ENCODE measurements at places on chromosomes 1 and 21.

DNA sequence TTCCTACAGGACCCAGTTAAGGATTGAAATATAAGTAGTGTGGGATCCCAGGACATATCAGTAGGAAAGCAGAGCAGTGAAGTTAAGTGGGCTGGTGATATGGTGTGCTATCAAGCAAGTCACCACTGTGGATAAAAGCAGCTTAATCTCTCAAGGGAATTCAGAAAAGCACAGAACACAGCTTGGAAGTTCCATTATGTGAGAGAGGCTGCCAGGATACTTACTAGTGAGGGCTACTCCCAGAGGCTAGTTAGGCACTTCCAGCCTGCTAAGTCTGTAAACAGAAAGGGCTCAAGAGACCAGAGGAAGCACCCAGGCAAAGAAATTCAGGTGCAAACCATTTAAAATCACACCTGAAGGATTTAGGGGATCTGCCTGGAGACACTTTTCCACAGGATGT lies 18.8 kb upstream of the GRIK1 start:
- DNase-seq, result no peak

DNA sequence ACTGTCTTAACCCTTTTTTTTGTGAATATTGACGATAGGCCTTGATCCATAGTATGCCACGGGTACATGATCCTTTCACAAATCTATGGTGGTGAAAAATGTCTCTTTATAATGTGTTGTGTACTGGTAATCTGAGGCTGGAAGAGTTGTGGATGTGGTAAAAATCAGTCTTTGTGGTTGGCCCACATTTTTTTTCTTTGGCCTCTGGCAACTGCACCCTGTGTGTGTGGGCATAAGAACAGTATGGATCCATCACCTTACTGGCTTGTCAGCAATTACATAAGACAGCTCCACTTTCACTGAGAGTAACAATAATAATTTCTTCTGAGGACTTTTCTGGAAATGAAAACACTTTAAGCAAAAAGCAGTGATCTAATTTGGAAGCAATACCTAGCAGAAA lies 101.6 kb downstream of the GABPA start:
- DNase-seq, result no peak

DNA sequence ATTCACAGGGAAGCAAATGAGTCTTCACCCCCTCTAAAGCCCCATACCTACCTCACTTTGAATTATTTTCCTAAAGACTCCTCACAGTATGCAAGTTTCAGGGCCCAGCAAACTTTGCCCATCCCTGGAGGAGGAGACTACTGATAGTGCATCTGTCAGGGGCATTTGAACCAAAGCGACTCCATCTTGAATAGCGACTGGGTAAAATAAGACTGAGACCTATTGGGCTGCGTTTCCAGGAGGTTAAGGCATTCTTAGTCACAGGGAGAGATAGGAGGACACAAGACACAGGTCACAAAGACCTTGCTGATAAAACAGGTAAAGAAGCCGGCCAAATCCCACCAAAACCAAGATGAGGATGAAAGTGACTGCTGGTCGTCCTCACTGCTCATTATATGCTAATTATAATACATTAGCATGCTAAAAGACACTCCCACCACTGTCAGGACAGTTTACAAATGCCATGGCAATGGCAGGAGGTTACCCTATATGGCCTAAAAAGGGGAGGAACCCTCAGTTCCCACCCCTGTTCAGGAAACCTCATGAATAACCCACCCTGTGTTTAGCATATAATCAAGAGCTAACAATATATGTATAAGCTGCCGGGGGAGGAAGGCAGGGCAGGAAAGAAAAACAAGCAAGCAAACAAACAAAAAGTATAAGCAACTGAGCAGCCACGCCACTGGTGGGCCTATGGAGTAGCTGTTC lies 3.3 kb upstream of the PKNOX1 start:
- DNase-seq, result no peak

- DNase-seq, result no peak
Measured at GRCh38 chr1:200989337-200989736, 34.2 kb downstream of the KIF21B start.

DNA sequence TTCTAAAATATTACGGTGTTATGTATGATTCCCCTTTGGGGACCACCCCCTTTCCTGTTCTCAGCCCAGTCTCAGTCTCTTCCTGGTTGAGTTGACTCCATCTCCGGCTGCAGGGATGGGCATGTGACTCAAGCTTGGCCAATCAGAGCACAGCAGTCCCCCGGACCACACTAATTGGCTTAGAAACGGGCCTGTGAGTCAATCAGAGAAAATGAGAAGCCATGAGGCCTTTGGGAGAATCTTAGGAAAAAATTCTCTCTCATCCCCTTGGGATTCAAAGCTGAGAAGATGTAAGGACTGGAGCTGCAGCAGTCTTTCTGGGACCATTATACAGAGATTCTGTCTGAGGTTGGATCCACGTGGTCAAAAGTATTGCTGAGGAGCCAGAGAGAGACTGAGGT lies 10.7 kb upstream of the FHAD1 start:
- DNase-seq, result no peak

- no peak for DNase-seq
Measured at GRCh38 chr1:181112071-181112929, 23.8 kb downstream of the IER5 start.

DNA sequence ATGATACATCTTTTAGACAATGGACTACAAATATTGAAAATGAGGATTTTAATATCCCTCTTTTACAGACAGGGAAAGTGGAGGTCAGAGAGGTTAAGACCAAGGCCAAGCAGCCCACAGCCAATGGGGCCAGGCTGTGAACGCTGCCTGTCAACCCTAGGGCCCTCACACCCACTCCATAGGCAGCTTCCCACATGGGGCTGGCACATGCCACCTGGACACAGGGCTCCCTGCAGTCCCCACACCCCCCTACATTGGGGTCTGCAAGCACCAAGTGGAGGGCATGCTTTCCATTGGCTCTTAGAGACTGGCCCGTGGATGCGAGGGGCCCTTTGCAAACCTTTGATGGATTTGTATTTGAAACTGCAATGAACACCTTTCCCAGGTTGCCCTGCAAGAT lies 348.5 kb upstream of the VAMP3 start:
- DNase-seq, result no peak

GRCh38 chr21:41759214-41759840 lies 7.5 kb downstream of the RIPK4 start:
- DNase-seq, result no peak

- no peak for DNase-seq
Measured at GRCh38 chr1:51000651-51001050, 30.6 kb downstream of the CDKN2C start.

- DNase-seq, result no peak
Measured at GRCh38 chr1:160993544-160994193, 27.3 kb downstream of the F11R start.

- peak; percentile 23 for DNase-seq
Measured at GRCh38 chr1:153805042-153805745, 30.0 kb downstream of the SLC27A3 start.

DNA sequence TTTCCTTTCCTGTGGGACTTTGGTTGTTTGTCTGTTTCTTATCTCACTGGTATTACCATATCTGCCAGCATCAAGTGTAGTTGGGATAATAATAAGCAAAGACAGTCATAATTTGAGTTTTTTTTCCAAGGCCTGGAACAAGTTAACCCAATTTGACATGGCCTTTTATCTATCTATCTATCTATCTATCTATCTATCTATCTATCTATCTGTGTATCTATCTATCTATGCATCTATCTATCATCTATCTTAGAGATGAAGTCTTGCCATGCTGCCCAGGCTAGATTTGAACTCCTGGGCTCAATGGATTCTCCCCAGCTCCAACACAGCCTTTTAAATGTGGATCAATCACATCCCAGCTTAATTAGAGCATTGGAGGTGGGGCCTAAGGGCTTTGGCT lies 174.1 kb upstream of the CSF3R start:
- DNase-seq, result no peak

DNA sequence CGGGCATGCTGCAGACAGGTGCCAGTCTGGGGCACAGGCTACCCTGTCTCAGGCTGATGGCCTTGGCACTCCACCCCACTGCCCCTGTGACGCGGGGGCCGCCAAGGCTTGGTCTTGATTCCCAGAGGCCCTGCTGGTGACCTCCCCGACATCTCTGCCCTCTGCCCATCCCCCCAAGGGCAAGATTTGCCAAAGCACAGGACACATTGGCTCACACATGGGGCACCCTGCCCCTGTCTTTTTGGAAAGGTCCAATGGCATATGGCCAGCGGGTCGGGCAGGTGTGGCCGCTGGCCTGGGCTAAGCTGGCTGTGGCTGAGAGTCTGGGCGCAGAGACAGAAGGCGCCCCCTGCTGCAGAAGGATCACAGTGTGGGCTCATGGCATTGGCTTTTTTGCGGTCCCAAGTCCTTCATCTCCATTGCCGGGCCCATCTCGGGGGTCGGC lies 4.6 kb downstream of the MIB2 start:
- DNase-seq, result no peak

- no peak for DNase-seq
Measured at GRCh38 chr1:2224170-2224584, 3.9 kb upstream of the SKI start.

- no peak for DNase-seq
Measured at GRCh38 chr1:19644395-19644680, 227 bp downstream of the NBL1 start.

GRCh38 chr1:3948344-3948743 lies 48.3 kb upstream of the C1orf174 start:
- no peak for DNase-seq

DNA sequence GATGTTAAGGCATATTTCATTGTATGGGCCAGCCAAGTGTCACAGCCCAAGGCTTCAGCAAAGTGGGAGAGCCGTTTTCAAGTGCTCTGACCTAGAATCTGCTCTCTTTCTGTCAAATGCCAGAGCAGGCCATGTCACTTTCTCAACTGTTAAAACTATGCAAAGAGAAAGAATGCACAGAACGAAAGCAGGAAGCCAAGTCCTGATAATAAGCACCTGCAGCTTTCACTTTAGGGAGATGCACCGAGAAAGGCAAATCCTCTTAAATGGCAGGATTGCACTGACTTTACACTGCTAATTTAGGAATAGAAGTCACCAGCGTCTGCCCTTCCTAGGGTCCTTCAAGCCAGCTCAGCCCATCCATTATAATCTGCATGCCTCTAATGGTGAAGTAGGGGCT lies 49.2 kb upstream of the NTPCR start:
- DNase-seq, result no peak

GRCh38 chr1:116261227-116261626 lies 111.8 kb upstream of the ATP1A1 start:
- no peak for DNase-seq

DNA sequence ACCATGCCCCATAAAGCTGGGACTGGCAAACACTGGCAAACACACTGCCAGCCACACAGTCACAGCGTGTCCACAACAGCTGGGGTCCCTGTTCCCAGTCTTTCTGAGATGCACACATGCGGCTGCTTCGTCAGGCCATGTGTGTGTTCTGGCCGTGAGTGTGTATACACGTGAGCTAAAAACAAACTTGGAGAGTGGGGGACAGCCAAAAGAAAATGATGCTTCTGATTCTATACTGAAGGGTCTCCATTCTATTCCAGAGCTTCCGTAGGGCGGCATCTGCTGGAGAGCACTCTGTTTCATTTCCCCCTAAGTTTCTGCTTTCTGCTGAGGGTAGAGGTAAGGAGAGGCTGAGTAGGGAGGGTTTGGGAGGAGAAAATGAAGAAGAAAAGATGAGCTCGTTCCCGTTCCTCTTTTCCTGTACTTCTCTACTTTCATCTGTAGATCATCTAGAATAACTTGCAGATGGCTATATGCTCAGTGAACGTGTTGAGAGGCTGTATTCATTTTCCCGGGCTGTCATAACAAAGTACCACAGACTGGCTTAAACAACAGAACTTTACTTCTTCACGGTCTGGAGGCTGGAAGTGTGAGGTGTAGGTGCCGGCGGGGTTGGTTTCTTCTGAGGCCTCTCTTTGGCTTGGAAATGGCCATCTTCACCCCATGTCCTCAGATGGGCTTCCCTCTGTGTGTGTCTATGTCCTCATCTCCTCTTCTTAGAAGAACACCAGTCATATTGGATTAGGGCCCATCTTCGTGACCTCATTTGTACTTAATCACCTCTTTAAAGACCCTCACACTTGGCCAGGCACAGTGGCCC lies 151.6 kb downstream of the TOMM20 start:
- DNase-seq, result no peak

DNA sequence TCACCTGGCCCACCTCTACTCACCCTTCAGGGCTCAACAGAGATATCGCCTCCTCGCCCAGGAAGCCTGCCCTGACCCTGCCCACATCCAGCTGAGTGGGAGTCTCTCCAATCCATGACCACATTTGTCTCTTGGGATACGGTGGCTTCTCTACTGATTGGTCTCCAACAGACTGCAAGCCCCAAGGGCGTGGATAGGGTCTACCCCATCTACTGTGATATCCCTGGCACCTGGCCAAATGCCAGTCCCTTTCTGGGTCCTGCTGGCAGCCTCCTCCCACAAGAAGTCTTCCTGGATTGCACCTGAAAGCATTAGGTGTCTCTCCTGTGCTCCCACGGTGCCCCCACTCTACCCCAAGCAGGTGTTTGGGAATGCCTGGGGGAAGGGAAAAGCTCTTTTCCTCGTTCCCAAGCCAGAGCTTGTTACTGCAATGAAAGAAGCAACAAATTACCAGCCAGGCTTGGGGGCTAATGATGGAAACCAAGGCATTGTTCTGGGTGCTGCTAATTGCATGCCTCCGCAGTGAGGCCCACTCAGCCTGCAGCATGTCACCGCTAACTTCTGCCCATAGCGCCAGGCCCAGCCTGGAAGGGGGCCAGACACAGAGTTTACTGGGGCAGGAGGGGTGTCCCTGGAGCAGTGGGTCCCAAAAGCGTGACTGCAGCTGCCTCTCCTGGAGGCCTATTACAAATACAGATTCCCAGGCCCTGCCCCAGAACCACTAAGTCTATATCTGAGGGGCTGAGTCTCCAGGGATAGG lies 90.7 kb upstream of the IFFO2 start:
- DNase-seq, result no peak

- DNase-seq, result no peak
Measured at GRCh38 chr1:110476028-110476765, 25.2 kb downstream of the PROK1 start.

GRCh38 chr1:33377756-33378155 lies 53.1 kb downstream of the PHC2 start:
- no peak for DNase-seq

GRCh38 chr1:45979074-45979777 lies 153.2 kb downstream of the PIK3R3 start:
- DNase-seq, result no peak

- no peak for DNase-seq
Measured at GRCh38 chr1:151539321-151540020, 638 bp upstream of the TUFT1 start.

DNA sequence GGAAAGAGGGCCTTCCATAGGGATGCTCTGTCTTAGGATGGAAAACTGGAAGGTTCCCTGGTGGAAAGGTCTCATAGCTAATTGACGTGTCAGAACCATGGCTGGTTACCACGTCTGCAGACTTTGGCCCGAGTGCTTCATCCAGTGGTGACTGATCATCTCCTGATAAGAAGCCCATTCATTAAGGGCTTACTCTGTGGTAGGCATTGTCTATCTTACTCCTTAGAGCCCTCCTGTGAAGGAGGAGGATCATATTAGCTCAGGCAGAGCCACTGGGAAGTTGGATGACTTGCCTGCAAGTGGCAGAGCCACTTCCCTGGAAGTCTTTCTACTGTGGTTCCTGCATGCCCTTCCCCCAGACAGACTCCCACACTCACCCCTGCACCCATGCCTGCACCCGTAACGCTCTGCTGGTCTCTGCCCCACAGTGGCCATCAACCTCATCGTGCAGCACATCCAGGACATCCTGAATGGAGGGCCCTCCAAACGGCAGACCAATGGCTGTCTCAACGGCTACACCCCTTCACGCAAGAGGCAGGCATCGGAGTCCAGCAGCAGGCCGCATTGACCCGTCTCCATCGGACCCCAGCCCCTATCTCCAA lies 79.9 kb downstream of the UCK2 start:
- no peak for DNase-seq

Data from stimulated activated CD4-positive, alpha-beta T cell treated with anti-CD3 and anti-CD28 coated beads, TNF-alpha, amount 100 ng/mL, for 4 hours (primary cell).